ENCODE measurements at places on chromosomes 5 and 9. TPM values are rescaled to one million over a fixed set of nuclear protein-coding genes. Genes with fewer than 3 reads are reported as not detected.

FBLL1 gene
- polyA plus RNA-seq: 1.9 TPM

CER1 gene
- polyA plus RNA-seq: 0.04 TPM

- no peak overlapping the region for H3K4me3 ChIP-seq
- H3K4me1 ChIP-seq: no peaks in the 10 kb centered on the region
- DNase-seq: no peak
- no peaks in the 10 kb centered on the region for H3K36me3 ChIP-seq
These were observed 19.0 kb downstream of the ABLIM3 start for GRCh38 chr5:149160291-149160787.

DNA sequence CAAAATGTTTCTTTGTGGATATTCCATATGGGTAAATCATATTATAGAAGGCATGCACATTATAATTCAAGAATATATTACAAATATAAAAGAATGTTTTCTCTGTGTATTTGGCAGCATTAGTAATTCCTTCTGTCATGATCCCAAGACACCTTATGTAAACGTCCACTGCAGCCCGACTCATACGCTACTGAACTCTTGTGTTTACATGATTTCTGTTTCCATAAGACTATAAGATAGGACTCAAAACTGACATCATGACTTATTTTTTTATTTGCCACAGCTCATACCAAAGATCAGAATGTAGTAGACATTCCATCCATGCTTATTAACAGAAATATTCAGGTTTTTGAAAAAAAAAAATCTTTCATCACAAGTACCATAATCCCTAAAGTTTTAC lies 234.1 kb downstream of the AP3B1 start:
- H3K36me3 ChIP-seq: no peaks in the 10 kb centered on the region
- no peaks in the 10 kb centered on the region for H3K27me3 ChIP-seq
- no peak overlapping the region for H3K4me3 ChIP-seq
- no peak for DNase-seq
- H3K4me1 ChIP-seq: no peaks in the 10 kb centered on the region
- H3K27ac ChIP-seq: no peak overlapping the region

- peak overlapping the region; percentile 71 for H3K27ac ChIP-seq
- H3K36me3 ChIP-seq: no peaks in the 10 kb centered on the region
- no peaks in the 10 kb centered on the region for H3K4me1 ChIP-seq
- H3K27me3 ChIP-seq: no peaks in the 10 kb centered on the region
- DNase-seq: no peak
These were observed 9.9 kb upstream of the FBP1 start for GRCh38 chr9:94649100-94649819.

DNA sequence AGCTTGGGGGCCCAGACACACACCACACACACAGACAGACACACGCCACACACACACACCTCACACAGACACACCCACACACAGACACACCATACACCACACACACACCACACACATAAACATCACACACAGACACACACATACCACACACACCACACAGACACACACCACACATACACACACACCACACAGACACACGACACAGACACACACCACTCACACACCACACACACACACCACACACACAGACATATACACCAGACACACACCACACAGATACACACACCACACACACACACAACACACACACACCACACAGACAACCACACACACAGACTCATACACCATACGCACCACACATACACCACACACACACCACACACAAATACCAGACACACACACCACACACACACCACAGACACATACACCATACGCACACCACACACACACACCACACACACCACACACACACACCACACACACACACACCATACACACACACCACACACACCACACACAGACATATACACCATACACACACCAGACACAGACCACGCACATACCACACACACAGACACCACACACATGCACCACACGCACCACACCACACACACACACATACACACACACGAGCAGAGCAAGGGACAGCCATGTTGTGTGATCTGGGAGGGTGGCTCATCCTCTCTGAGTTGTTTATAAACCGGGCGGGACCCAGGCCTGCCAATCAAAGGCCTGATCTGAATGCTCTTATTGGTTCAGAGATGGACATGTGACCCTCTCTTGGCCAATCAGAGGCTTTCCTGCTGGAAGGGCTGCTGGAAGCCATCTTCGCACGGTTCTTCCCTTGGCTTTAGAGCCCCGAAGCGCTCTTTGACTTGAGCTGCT lies 148.3 kb downstream of the GAPVD1 start:
- H3K4me3 ChIP-seq: no peak overlapping the region
- no peaks in the 10 kb centered on the region for H3K4me1 ChIP-seq
- no peak overlapping the region for H3K27ac ChIP-seq

- peak; percentile 81 for DNase-seq
- H3K27ac ChIP-seq: no peak within 1 kb of the TSS
- H3K4me3 ChIP-seq: peak within 1 kb of the TSS; percentile 60
- H3K36me3 ChIP-seq: no peaks in the 10 kb centered on the region
- H3K4me1 ChIP-seq: no peaks in the 10 kb centered on the region
These were observed at the start of gene RANBP17 for GRCh38 chr5:170861917-170862766. TSS of gene RANBP17 (plus strand) at chr5:170862018.

- no peak for DNase-seq
- no peak overlapping the region for H3K4me3 ChIP-seq
- H3K4me1 ChIP-seq: no peaks in the 10 kb centered on the region
- H3K27me3 ChIP-seq: no peaks in the 10 kb centered on the region
- no peaks in the 10 kb centered on the region for H3K36me3 ChIP-seq
These were observed 8.0 kb downstream of the PTCD2 start for GRCh38 chr5:72328172-72328571.

DNA sequence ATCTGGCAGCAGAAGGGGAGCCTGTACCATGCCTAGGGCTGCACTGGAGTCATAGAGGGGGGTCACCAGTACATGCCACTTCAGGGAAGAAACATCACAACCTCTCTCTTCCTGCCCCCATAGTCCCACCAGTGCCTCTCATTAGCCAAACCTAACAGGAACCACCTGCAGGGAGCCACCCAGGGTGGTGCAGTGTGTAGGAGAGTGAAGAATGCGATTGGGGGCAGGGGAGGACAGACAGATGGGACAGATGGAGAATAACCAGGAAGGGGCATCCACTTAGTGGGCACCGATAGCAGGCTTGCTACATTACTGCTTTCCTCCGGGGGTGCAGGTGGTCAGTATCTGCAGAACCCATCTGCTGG lies 19.2 kb downstream of the DAPK1 start:
- H3K4me3 ChIP-seq: no peak overlapping the region
- H3K27me3 ChIP-seq: no peaks in the 10 kb centered on the region
- H3K36me3 ChIP-seq: peaks cover 6% of the 10 kb centered on the region
- peak overlapping the region; percentile 8 for H3K27ac ChIP-seq
